Karpas-422 (cell line): ENCODE measurements at places on chromosomes 1 and 21. TPM values are rescaled to one million over a fixed set of nuclear protein-coding genes. Genes with fewer than 3 reads are reported as not detected.
A peak's percentile ranks its signal among the peaks of the same experiment; 100 is the strongest.

- no peak for DNase-seq
Measured at GRCh38 chr21:38268864-38269575, 12.2 kb downstream of the KCNJ15 start.

DNA sequence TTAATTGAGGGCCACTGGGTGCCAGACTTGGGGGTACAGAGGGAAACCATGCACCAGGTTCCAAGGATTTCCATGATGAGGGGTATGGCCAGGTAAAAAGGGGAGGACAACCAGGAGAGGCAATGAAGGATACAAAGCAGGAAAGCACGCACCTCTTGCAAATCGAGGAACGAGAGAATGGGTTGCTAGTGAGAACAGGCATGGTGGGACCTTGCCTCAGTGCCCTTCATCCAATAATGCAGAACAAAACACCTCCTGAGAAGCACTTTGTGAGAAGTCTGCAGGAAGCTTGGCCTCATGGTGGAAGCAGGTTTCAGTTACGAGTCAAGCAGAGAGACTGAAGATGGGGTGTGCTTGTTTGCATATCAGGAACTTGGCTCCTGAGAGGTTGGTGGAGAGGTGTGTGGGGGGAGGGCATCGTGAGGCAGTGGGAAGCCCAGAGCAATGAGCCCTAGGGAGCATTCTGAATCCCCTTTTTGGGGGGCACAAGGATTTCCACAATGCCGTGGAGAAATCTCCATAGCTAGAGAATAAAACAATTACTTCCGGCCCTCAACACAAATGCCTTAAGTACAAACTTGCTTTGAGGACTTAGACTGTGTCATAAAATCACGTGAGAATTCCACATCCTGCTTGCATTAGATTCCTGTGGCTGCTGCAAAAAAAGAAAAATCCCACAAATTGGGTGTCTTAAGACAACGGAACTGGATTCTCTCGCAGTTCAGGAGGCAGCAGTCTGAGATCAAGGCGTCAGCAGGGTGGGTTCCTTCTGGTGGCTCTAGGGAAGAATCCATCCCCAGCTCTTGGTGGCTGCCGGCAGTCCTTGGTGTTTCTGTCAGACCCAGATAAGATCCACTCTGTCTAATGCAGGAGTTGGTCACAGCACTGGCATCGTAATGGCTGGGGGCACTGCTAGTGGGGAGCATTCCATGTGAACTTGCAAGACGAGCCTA lies 54.9 kb upstream of the BACE2 start:
- no peak for DNase-seq

DNA sequence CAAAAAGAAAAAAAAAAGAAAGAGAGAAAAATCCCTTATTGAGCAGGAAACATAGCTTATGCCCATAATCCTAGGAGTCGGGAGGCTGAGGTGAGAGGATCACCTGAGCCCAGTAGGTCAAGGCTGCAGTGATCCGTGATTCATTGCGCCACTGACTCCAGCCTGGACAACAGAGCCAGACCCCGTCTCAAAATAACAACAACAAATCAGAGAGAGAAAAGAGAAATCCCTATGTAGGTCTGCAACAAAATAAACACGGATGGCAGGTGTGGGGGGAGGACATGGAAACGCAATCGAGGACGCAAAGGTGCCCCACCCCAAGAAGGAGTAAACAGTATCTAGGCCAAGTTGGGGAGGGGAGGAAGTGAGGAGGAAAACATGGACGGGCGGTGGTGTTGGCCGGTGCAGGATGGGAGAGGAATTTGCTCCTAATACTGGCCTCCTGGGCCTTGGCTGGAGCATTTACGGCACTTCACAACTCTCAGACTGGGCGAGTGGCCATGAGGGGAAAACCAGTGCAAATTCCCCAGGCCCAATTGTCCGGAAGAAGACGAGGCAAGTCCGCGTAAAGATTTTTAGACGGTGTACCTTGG lies 609 bp upstream of the CHTOP start:
- DNase-seq: no peak

- DNase-seq: peak; percentile 40
Measured at GRCh38 chr1:47181955-47182675, 7.7 kb downstream of the PDZK1IP1 start.

DNA sequence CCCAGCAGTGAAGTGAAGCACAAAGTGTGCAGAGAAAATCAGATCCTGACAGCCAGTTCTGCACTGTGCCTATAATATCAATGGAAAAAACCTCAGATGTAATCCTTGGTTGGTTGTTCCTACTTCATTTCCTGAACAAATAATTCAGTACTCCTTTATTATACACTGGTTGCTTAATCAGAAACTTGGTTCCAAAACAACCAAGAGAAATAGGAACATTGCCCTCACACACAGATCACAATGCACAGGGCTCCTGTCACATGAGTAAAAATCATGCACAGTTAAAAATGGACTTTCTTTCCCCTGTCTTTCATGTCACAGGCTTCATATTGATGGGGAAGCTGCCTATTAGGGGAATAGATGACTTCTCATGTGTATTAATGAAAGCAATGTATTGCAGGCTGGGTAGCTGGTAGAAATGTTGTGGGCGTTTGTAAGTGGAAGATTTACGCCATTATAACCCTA lies 9.7 kb downstream of the DNASE2B start:
- DNase-seq: no peak

- no peak for DNase-seq
Measured at GRCh38 chr1:23403038-23403336, 21.6 kb downstream of the TCEA3 start.

- peak; percentile 45 for DNase-seq
Measured at GRCh38 chr1:16721871-16722641, 18.3 kb upstream of the RNU1-4 start.

DNA sequence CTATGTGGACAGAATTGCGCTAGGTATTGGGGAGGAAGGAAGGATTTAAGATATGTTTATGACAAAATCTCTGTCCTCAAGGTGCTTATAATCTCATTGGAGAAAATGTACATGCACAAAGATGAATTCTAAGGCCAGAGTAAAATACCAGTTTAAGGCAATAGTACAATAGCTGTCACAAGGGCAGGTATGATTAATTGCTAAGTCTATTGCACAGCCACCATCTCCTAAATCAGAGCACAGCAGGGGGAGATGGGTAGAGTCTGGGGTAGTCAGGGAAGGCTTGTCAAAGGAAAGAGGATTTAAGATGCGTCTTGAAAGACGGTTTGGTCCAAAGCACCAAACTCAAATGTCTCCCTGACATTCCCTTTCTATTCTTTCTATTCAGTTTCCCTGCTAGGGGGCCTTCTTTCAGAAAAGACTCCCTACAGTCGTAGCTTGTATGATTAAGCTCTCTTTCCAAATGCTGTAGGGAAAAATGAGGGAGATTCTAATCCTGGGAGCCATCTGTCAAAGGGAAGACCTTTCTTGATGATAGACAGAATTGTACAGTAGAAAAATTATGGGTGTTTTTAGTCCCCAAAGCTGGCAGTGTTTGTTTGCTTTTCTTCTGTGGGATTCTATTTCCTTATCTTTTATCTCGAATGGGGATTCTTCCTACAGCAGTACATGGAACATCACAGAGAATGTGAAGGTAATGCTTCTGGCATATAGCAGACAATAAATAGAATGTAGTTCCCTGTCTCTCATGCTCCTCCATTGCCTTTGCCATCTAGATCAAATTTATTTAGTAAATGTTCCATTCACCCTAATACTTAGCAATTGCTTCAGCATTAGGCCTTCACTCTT lies 107.6 kb upstream of the NFIA start:
- DNase-seq: no peak

- DNase-seq: no peak
Measured at GRCh38 chr1:14725238-14725637, 126.8 kb downstream of the KAZN start.

GRCh38 chr1:111110197-111110899 lies 29.5 kb downstream of the DRAM2 start:
- DNase-seq: no peak

- no peak for DNase-seq
Measured at GRCh38 chr1:65198096-65198495, 50.1 kb downstream of the AK4 start.

GRCh38 chr1:167456524-167456923 lies 61.8 kb downstream of the CD247 start:
- DNase-seq: no peak

GRCh38 chr1:55781944-55782482 lies 566.8 kb upstream of the USP24 start:
- no peak for DNase-seq

DNA sequence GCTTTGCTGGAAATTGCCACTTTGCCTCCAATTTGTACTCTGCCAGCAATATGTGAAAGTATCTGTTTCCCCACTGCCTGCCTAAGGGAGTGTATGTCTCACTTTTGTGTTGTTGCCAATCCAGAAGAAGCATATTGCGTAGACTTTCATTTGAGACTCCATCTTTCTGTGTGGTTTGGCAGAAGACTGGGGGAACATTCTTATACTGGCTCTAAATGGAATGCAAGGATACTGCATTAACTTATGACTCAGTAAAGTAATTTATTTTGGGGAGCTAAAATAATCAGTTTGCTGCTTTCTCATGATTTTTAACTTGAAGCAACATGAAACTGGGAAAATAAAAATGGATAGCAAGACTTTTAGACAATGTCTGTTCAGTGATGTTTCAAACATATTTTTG lies 107.7 kb upstream of the TMPRSS2 start:
- no peak for DNase-seq

DNA sequence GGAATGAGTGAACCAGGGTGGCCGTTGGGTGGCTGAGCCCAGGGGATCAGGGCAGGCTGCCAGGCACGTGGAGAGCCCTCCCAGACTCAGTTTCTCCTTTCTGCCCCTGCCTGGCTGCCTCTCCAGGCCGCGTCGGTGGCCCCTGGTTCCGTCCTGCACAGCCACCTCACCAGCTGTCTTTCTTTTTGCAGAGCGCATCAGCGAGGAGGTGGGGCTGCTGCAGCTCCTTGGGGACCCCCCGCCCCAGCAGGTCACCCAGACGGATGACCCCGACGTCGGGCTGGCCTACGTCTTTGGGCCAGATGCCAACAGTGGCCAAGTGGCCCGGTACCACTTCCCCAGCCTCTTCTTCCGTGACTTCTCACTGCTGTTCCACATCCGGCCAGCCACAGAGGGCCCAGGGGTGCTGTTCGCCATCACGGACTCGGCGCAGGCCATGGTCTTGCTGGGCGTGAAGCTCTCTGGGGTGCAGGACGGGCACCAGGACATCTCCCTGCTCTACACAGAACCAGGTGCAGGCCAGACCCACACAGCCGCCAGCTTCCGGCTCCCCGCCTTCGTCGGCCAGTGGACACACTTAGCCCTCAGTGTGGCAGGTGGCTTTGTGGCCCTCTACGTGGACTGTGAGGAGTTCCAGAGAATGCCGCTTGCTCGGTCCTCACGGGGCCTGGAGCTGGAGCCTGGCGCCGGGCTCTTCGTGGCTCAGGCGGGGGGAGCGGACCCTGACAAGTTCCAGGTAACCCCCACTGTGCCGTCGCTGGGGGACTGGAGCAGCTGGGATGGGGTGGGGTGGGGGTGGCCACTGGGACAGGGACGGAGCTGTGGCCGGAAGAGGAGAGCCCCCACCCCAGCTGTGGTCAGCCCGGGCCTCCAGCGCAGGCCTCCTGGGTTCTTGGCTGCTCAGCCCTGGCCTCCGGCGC lies 63.3 kb downstream of the COL18A1 start:
- no peak for DNase-seq

- no peak for DNase-seq
Measured at GRCh38 chr21:28135646-28136045, 857.0 kb downstream of the LTN1 start.

GRCh38 chr1:182041615-182042014 lies 19.9 kb downstream of the ZNF648 start:
- no peak for DNase-seq

GRCh38 chr1:193763266-193763665 lies 576.9 kb upstream of the B3GALT2 start:
- DNase-seq: no peak

- no peak for DNase-seq
Measured at GRCh38 chr1:156162430-156163037, 9.1 kb downstream of the SEMA4A start.

GRCh38 chr1:109247401-109248365 lies 1.7 kb upstream of the CELSR2 start:
- DNase-seq: no peak

DNA sequence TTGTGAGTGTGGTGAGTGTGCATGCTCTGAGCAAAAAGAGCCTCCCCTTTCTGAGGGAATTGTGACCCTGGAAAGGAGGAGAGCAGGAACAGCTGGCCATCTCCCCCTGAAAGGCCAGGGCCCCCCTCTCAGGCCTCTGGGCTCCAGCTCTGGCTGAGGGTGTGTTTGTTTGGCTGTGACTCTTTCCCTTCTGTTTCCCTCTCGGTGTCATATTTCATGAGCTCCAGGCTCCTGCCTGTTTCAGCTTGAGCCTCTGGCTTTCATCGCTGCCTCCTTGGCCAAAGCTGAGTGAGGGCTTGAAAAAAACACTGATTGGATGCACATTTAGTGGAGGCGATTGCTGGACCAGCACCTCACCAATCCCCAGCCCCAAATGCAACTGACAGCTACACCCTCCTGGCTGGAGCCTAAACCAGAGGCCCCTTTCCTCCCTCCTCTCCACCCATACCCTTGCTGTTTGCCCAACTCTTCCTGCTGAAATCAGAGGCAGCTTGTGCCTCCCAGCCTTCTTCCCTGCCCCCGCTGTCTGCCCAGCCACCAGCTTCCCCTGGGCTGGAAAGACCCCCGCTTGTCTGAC lies 64.1 kb downstream of the DDR2 start:
- DNase-seq: no peak

- DNase-seq: no peak
Measured at GRCh38 chr1:79790950-79791349, 784.4 kb upstream of the ADGRL4 start.

DNA sequence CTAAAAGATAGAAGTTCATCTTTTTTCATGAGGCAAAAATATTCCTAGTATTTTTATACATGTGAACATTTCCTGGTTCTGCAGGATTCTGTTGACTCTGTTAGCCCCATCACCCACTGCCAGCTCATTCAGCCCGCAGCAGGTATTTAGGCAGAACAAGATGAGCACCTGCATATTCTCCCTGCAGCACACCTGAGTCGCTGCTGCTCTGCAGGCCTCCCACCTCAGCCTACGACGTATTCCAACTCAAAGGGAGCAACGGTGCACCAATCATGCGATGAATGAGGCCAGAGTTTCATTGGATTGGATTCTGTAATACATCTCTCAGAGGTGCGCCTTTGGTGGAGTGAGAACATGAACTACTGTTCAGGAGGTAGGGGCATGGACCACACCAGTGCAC lies 87.6 kb downstream of the CNIH3 start:
- DNase-seq: no peak

DNA sequence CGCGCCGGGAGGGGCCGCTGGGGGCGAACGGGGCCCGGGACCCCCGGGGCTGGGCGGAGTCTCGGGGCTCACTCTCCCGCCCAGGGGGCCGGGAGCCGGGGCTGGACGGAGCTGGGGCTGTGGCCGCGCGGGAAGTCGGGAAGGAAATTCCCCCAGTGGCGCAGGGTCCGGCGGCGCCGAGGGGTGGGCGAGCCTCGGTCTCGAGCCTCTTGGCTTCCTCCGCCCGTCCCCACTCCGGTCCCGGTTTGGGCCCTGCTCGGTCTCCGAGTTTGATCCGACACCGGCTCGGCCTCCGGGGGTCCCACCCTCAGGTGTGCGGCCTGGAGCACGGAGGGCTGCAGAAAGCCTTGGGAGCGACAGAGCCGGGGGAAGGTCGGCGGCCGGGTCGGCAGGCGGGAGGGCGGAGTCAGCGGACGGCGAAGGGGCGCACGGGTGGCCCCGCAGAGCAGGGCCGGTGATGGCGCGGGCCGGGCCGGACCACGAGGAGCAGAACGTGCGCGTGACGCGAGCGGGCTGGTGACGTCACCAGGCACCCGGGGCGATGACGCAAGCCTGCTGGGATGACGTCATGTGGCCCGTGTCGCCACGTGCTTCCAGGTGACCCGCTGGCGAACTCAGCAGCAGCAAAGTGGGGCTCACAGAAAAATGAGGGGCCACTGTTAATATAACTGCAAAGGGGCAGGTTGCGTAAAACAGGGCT lies 610 bp upstream of the HES4 start:
- DNase-seq: no peak

The SPATA46 gene
- not detected in 2 replicates for total RNA-seq

The LINGO4 gene
- total RNA-seq: 0.07 TPM in 1 of 2 replicates, not detected in the other

The SAMD13 gene
- total RNA-seq: 1.6 and 3.1 TPM in 2 replicates

The TDRD5 gene
- not detected in 2 replicates for total RNA-seq
